H1 (cell line): ENCODE measurements at places on chromosomes 3 and 15. TPM values are rescaled to one million over a fixed set of nuclear protein-coding genes. Genes with fewer than 3 reads are reported as not detected.

The ATP13A5 gene
- total RNA-seq: not detected in 2 replicates

DNA sequence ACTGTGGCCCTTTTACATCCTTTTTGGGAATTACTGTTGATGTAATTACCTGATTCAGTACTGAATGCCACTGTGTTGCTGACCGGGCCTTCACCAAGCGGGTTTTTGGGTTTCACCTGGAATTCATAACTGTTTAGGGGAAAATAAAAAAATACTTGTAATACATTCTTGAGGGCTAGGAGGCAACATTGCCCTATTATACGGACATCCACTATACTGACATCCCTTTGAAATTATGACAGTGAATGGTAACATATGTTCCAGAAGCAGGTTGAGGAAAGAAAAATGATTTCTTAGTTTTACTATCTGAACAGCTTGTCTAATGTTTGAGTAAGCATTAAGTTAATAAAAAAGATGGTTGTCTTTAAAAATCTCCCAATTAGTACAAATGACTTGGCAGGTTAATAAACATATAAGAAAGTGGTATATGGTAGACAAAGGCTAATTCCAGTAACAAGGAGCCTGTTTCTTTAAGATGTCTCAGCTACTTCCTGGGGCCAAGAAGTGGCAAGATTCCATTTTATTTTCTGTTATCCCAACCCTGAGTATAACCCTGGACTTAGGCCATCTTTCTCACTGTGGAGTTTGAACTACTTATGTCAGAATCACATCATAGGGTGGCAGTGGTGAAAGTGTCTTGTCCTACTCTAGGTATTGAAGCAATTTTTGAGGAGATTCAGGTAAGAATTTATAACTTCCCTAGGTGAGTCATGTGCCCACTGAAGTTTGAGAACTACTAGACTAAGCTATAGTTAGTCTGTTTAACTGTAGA lies 45.5 kb downstream of the TFG start:
- no peaks in the 10 kb centered on the region for H3K36me3 ChIP-seq
- no peak overlapping the region for H3K27ac ChIP-seq
- no peaks in the 10 kb centered on the region for H3K27me3 ChIP-seq
- DNase-seq: no peak
- no peak overlapping the region for H3K4me3 ChIP-seq

The ENTPD3 gene
- total RNA-seq: 0.44 and 0.60 TPM in 2 replicates

DNA sequence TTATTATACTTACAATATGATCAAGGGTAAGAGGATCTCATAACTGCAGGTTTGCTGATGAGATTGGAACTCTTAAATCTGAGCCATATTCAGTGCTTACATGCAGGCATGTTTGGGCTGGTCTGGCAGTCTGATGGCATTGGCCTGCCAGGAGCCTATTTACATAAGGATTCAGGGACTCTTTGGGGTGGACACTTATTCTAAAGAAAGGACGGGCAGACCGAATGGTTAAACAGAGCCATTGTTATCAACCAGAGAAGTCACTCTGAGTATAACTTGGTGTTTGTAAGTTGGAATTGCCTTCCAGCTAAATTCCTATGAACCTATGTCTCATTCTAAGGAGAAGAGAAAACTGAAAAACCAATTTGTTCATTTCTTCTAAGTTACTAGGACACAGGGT lies 932.8 kb downstream of the IGSF11 start:
- no peak overlapping the region for H3K27ac ChIP-seq
- H3K4me3 ChIP-seq: no peak overlapping the region
- no peak for DNase-seq
- no peaks in the 10 kb centered on the region for H3K27me3 ChIP-seq
- H3K36me3 ChIP-seq: no peaks in the 10 kb centered on the region

DNA sequence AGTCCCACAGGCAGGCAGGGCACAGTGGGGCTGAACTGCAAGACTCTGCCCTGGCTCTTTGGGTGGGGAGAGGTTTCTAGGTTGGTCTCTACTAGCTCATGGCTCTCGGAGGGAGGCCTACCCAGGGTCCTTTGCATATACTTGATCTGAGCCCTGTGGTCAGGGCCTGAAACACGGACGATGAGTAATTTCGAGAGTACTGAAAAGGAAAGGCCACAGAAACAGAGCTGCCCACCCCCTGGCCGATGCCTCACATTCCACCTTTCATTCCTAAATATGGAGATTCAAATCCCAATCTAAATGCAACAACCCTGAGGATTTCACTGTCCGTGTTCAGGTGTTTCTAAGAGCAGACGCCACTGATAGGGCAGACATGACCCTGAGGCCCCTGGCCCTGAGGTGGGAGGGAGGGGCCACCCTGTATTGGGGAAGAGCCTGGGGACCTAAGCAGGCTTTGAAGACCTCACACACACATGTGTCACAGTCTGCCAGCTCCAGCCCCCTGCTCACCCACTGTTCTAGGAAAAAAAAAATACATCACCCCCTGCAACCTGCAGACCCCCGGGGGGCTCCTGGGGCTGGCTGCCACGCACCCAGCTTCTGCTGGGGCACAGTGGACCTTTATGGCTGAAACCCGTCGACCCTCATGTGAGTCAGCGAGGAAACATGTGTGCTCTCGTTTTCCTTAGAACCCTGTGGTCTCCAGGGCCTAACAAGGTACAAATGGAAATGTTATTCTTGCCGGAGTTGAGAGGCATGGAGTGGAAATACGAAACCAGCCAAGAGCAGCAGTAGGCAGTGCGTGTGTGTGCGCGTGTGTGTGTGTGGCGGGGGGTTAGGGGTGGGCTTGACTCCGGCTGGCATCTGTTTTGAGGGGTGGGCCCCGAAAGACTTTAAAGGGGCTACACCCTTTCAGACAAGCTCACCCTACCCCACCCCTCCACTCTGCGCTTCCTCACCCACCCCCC lies 112.7 kb downstream of the CHSY1 start:
- no peaks in the 10 kb centered on the region for H3K36me3 ChIP-seq
- H3K27me3 ChIP-seq: no peaks in the 10 kb centered on the region
- no peak overlapping the region for H3K27ac ChIP-seq
- no peak for DNase-seq
- H3K4me1 ChIP-seq: no peaks in the 10 kb centered on the region

The SLCO2A1 gene
- total RNA-seq: 1.1 TPM in 2 replicates

The PROK2 gene
- total RNA-seq: 1.8 and 2.0 TPM in 2 replicates

- H3K36me3 ChIP-seq: no peaks in the 10 kb centered on the region
- no peak overlapping the region for H3K4me3 ChIP-seq
- DNase-seq: no peak
Measured at GRCh38 chr3:132134611-132135010, 99.8 kb upstream of the CPNE4 start.

DNA sequence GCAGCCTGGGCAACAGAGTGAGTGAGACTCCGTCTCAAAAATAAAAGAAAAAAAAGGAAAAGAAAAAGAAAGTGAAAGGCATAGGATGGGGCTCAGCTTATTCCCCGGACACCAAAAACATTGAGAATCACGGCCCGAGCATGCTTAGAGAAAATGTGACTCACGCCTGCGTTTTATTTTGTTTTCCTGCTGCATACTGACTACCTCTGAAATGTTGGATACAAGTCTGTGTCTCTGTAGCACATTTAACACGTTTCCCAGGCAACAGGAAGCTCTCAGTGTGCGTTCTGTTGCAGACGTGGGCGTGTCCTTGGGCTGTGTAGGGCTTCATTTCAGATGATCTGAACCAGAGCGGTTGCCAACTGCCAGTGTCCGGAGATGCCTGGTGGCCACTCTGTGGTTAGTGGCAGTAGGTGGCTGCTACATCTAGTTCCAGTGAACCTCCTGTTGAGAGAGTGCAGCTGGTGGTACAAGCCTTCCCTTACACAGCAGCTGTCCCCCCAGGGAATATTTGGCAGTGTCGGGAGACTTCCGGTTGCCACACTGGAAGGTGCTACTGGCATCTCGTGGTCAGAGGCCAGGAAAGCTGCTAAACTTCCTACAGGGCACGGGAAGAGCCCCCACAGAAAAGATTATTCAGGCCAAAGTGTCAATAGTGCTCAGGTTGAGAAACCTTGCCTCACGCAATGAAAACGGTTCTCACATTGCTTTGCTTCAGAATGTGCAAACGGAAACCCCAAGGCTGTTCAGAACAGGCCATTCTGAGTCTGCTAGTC lies 3.0 kb downstream of the SLC51A start:
- H3K4me3 ChIP-seq: no peak overlapping the region
- DNase-seq: no peak
- H3K27ac ChIP-seq: no peak overlapping the region

The PPM1L gene
- total RNA-seq: 17.3 and 18.1 TPM in 2 replicates

The GOLGA6L7 gene
- total RNA-seq: not detected in 2 replicates

DNA sequence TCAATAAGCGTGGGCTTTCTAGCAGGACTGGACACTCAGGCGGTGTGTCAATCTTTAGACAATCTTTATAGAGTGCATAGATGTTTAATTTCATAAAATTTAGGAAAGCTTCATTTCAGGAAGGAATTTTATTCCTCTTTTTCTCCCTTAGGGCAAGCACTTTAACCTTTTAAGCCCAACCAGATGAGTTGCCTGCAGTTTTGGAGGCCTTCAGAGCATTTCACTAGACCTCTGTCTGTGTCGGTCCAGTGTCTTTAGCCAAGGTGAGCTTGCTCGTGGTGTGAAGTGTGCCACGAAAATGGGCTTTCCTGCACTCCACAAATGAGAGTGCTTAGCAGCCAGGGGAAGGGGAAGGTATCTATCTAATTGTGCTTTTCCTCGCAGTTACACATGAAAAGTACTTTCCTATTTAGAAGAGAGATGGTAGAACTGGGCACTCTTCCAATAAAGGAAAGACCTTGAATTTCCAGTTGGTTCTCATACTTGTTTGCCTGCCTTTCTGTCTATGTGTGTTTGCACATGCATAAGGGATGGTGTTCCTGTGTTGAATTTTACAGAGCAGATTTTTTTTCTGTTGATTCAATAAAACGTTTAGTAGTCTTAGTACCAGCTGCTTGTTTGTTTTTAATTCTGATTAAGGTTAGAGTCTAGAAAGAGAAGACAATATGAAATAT lies 53.6 kb downstream of the FEZF2 start:
- no peaks in the 10 kb centered on the region for H3K27me3 ChIP-seq
- no peaks in the 10 kb centered on the region for H3K36me3 ChIP-seq
- DNase-seq: no peak
- no peaks in the 10 kb centered on the region; the same call in 1 of the 2 replicates for H3K4me1 ChIP-seq
- peak overlapping the region; percentile 72 for H3K4me3 ChIP-seq

The GOLGA8T gene
- 1.0 and 1.5 TPM in 2 replicates for total RNA-seq

- H3K4me3 ChIP-seq: no peak overlapping the region
- H3K36me3 ChIP-seq: no peaks in the 10 kb centered on the region
- H3K27ac ChIP-seq: no peak overlapping the region
- DNase-seq: no peak
- no peaks in the 10 kb centered on the region for H3K27me3 ChIP-seq
- H3K4me1 ChIP-seq: no peaks in the 10 kb centered on the region
Measured at GRCh38 chr3:150912501-150912900, 7.3 kb upstream of the MINDY4B start.

- no peaks in the 10 kb centered on the region for H3K27me3 ChIP-seq
- no peak overlapping the region for H3K4me3 ChIP-seq
- no peaks in the 10 kb centered on the region for H3K4me1 ChIP-seq
- DNase-seq: no peak
- no peak overlapping the region for H3K27ac ChIP-seq
- no peaks in the 10 kb centered on the region for H3K36me3 ChIP-seq
Measured at GRCh38 chr3:94183551-94183950, 120.7 kb downstream of the NSUN3 start.

GRCh38 chr3:132399054-132399929 lies 18.0 kb upstream of the DNAJC13 start:
- H3K4me1 ChIP-seq: no peaks in the 10 kb centered on the region
- no peak overlapping the region for H3K4me3 ChIP-seq
- H3K27ac ChIP-seq: no peak overlapping the region
- H3K36me3 ChIP-seq: no peaks in the 10 kb centered on the region
- no peak for DNase-seq

DNA sequence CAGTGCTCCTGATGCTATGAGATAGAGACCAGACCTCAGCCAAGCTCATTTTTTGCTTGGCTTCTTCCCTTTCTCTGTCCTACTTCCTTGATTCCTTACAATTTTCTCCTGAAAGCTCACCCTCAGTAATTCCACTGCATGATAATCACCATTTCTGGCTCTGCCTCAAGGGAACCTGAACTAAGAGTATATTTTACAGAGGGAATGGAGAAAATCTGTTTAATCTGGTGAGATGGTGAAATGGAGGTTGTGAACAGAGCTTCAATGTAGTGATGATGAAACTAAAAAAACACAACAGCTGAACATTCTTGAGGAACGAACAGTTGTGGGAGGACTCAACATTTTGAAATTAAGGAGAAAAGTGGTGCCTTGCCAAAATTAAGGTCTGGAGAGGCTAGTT lies 16.3 kb downstream of the HHLA2 start:
- no peaks in the 10 kb centered on the region for H3K27me3 ChIP-seq
- no peaks in the 10 kb centered on the region for H3K4me1 ChIP-seq
- DNase-seq: no peak
- H3K4me3 ChIP-seq: no peak overlapping the region
- no peaks in the 10 kb centered on the region for H3K36me3 ChIP-seq

DNA sequence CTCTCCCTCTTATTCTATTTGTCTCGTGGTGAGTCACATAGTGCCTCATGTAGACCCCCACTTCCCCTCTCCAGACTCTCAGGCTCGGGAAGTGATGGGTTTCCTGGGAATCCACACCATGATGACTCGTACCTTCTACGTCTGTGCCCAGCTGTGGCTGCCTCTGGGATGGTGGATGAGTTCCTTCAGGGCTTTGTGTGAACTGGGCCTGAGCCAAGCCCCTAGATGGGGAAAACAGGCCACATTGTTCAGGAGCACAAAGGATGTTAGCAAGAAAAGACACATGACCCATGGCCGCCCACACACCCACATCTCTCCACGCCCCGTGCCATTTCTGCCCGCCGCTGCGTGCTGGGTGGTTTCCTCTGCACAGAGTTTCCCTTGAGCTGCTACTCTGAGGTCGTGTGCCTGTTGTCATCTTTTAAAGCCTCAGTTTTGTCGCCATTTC lies 10.5 kb downstream of the ISG20 start:
- H3K27me3 ChIP-seq: no peaks in the 10 kb centered on the region
- no peak overlapping the region for H3K27ac ChIP-seq
- H3K4me1 ChIP-seq: peaks cover 19% of the 10 kb centered on the region
- no peak for DNase-seq
- H3K4me3 ChIP-seq: no peak overlapping the region
- no peaks in the 10 kb centered on the region for H3K36me3 ChIP-seq

DNA sequence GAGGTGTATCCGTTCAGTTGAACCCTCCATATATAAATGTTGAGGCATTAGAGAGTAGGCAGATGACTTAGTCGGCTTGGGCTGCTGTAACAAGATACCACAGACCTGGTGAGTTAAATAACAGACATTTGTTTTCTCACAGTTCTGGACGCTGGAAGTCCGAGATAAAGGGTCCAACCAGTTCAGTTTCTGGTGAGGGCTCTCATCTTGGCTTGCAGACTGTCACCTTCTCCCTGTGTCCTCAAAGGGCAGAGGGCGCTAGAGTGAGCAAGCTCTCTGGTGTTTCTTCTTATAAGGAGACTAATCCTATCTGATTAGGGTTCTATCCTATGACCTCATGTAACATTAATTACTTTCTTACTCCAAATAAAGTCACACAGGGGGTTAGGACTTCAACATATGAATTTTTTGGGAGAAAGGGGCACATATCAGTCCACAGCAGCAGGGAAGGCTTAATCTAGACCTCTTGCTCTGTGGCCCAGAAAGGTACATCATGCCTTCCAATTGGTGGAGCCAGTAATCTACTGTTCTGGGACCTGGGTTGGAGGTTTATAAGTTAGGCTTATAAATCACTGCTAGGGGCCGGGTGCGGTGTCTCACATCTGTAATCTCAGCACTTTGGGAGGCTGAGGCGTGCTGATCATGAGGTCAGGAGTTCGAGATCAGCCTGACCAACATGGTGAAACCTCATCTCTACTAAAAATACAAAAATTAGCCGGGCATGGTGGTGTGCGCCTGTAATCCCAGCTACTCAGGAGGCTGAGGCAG lies 26.3 kb upstream of the SLC28A2 start:
- no peaks in the 10 kb centered on the region for H3K4me1 ChIP-seq
- H3K27ac ChIP-seq: no peak overlapping the region
- H3K27me3 ChIP-seq: no peaks in the 10 kb centered on the region
- H3K36me3 ChIP-seq: no peaks in the 10 kb centered on the region
- no peak overlapping the region for H3K4me3 ChIP-seq
